NB4 (cell line): ENCODE measurements at places on chromosomes 12 and 14.

- peak; percentile 85 for DNase-seq
These were observed 281.6 kb upstream of the NPAS3 start for GRCh38 chr14:32657081-32657480.

- no peak for DNase-seq
These were observed 2.5 kb upstream of the SOS2 start for GRCh38 chr14:50233951-50234250.

DNA sequence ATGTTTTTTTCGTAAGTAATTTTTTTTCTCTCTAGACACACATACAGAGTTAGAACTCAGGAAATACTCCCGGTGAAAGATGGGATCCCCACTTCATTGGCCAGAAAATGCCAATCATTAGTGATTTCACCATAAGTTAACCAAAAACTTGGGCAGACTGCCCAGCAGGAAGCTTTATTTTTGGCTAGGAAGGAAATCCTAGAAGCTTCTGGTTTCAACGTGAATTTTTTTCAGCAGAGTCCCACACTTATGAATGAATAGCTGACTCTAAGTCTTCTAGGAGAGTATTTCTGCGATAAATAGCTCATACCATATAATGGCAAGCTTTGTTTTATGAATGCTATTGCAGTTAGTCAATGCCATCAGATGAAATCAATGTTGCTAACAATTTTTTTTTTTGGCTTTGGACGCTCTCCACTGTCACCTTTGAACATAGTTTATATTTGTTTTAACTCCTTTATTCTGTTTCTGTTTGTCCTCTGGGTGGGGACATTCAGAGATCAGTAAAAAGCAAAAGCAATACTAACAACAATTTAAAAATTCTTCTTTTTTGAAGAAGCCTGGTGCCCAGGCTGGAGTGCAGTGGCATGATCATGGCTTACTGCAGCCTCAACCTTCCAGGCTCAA is 9.5 kb downstream of the PPP1CC start:
- no peak for DNase-seq

DNA sequence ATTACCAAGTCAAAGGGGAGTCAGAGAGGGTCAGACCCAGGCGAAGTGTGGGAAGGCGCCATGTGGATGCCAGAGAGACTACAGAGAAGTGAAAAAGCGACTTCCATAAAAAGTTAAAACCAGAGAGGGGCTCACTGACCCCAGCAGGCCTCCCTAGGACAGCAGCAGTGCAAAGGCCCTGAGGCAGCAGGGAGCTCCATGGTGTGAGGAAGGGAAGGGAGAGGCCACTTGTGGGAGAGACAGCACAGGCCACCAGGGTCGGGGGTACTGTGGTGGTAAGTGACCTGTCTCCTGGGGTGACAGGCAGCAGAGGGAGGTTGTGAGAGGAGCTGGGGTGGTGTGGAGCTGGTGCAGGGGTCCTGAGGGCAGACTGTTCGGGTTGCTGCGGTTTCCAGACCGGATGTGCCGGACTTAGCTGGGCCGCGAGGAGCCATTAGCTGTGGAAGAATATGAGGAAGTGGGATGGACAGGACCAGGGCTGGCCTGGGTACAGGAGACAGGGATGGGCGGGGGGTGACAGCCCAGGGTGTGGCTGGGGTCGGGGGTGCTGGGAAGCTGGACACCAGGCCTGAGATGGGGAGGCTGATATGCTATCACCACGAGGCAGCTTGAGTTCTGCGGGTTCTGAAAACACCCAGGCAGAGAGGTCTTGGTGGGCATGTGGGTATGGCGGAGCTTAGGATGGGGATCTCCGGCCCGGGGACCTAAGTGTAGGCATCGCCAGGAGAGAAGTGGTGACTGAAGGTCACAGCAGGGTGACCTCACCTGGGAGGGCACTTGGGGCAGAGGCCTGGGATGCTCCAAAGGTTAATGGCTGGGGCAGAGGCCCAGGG is 22.7 kb downstream of the SETD1B start:
- no peak for DNase-seq

- DNase-seq: no peak
These were observed 138.3 kb downstream of the EGLN3 start for GRCh38 chr14:33812601-33813000.

- DNase-seq: no peak
These were observed 65.0 kb downstream of the GALNT9 start for GRCh38 chr12:132264086-132265010.
